ENCODE measurements at places on chromosomes 11 and 22. TPM values are rescaled to one million over a fixed set of nuclear protein-coding genes. Genes with fewer than 3 reads are reported as not detected.

GAS2L1 gene
- total RNA-seq: 6.2 TPM

SPDYC gene
- total RNA-seq: not detected

POGLUT3 gene
- total RNA-seq: 17.9 TPM

RAB30 gene
- 4.1 TPM for total RNA-seq

DDIAS gene
- total RNA-seq: 0.57 TPM

MFNG gene
- 2.1 TPM for total RNA-seq

CCDC81 gene
- total RNA-seq: 0.34 TPM

ARVCF gene
- total RNA-seq: 11.6 TPM

INS gene
- not detected for total RNA-seq

GSTT2 gene
- not detected for total RNA-seq

NFRKB gene
- total RNA-seq: 15.4 TPM

INPP5J gene
- 0.34 TPM for total RNA-seq

AGBL2 gene
- 0.78 TPM for total RNA-seq

LRRC4C gene
- total RNA-seq: not detected

RASD2 gene
- under 0.01 TPM for total RNA-seq

TTLL1 gene
- total RNA-seq: 13.0 TPM

TMEM126A gene
- 37.6 TPM for total RNA-seq

APOA4 gene
- total RNA-seq: not detected

OR56A1 gene
- not detected for total RNA-seq

APLNR gene
- not detected for total RNA-seq

OR5A1 gene
- total RNA-seq: not detected

CCDC87 gene
- 0.21 TPM for total RNA-seq

TRAPPC4 gene
- total RNA-seq: 107 TPM
